ENCODE measurements at places on chromosomes 13 and 19. TPM values are rescaled to one million over a fixed set of nuclear protein-coding genes. Genes with fewer than 3 reads are reported as not detected.

- no peak for DNase-seq
Measured at GRCh38 chr19:18432275-18433014, 5.5 kb downstream of the ISYNA1 start.

DNA sequence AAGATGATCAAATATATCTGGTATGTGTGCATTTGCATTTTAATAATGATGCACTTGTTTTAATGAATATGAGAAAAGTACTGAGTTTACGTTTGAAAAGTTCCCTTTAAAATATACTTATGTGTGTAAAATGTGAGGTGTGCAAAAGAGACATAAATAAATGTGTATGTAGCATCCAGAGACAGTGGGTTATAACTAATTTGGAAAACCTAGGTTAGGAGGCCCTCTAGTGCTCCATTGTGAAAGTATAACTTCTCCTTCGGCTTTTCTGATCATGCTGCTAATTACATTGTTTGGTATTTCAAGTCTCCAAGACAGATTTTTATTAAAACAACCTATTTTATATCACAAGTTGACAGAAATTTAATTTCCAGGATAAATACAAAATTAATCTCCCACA, 30.1 kb downstream of the SCEL start:
- peak; percentile 88 for DNase-seq

DNA sequence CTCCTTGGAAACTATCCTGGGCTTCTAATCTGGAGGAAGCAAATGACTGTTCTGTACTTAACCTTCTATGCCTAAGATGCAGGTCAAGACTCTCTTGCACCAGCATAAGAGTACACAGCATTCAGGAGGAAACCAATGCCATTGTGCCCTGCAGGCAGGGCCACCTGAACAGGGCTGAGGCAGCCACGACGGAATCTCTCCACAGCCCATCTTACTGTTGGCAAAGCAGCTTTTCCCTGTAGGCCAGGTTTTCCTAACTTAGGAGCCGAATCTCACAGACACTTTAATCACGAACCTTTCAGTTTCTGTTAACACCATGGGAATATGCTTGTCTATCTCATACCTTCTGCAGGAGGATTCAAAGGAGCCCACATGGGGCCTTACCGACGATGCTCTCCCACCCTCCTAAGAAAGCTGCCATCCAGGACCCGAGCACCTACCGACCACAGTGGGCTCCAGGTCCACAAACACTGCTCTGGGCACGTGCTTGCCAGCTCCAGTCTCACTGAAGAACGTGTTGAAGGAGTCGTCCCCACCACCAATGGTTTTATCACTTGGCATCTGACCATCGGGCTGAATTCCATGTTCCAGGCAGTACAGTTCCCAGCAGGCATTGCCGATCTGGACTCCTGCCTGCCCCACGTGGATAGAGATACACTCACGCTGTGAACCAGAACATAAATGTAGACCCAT, 2.6 kb downstream of the TUBA3C start:
- DNase-seq = no peak

GRCh38 chr13:114004420-114005205, 30.7 kb upstream of the C13orf46 start:
- DNase-seq = peak; percentile 65

DNA sequence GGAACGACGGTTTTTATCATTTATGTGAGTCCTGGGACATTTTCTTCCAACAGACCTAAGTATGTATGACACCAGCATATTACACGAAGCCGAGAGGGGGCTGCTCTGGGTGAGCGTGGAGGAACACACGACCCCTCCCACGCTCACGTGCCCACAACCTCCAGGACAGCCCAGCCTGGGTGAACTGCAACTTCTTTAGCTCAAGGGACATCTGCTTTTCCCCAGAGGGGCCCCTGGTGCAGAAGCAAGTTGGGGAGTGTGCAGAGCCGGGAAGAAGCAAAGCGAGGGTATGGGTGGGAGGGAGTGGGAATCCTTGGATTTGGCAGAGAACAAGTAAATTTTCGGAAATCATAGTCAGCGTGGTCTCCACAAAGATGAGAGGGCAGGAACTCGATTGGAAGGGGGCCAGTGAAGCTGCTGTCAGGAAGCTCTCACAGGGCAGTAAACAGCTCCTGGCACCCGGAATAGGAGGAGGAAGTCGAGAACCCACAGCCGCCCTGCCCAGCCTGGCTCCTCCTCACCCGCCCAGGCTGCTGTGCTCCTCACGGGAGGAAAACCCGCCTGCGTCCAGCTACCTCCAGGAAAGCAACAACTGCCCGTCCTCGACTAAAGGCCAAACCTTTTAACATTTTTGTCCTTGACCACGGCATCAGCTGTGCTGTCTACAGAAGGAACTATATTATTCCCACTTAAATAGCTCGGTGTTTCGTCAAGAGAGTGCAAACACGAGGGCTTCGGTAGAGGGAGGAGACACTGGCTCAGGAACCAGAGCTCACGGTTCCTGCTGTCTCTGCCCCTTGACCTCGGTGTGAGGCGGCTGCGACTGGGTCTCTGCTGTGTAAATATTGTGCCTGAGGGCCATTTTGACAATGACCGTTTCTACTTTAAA, 17.2 kb upstream of the CFAP97D2 start:
- peak; percentile 65 for DNase-seq

DNA sequence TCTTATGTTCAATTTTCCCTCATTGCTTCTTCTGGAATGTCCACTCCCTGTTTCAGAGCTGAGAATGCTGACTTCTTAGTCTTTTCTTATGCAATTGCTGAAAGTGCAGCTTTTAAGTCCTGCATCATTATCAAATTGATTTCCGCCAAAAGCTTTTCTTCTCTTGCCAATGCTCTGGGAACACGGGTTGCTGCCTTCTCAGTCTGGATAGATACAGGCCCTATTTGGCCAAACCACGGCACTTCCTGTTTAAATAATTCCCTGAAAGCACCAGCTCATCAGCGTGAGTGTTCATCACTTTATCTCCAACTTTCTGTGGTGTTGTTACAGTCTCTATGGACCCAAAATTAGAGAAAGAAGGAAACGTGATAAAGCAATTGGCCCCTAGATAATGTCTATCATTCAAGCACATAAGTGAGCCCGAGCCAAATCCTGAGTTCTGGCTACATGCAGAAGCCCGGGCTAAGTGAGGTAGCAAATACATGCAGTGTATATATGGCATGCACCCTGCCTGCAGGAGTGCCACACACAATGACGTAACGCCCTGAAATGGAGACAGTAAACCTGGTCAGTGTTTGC, 85.7 kb downstream of the CYSLTR2 start:
- no peak for DNase-seq

DNA sequence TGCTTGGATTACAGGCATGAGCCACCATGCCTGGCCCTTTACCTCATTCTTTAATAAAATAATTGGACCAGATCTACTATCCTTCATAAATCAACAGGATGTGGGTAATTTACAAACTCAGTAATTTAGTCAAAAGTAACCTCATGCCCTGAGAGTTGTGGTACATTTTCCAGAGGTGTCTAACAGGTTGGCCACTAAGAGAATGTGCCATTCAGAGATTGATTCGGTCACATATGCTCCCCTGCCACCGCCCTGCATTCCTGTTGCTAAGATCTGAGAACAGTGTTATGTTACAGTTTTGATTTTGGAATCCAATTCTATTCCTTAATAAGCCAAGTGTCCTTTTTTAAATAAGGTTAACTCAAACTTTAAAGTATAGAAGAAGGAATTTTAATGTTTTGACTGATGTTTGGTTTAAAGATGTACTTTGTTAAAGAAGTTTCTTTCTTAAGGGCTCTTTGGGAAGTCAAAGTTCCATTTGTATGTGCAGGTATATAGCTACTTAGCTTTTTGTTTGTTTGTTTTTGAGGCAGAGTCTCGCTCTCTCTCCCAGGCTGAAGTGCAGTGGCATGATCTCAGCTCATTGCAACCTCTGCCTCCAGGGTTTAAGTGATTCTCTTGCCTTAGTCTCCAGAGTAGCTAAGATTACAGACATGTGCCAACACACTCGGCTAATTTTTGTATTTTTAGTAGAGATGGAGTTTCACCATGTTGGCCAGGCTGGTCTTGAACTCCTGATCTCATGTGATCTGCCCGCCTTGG, 29.2 kb downstream of the PHF11 start:
- peak; percentile 33 for DNase-seq

DNA sequence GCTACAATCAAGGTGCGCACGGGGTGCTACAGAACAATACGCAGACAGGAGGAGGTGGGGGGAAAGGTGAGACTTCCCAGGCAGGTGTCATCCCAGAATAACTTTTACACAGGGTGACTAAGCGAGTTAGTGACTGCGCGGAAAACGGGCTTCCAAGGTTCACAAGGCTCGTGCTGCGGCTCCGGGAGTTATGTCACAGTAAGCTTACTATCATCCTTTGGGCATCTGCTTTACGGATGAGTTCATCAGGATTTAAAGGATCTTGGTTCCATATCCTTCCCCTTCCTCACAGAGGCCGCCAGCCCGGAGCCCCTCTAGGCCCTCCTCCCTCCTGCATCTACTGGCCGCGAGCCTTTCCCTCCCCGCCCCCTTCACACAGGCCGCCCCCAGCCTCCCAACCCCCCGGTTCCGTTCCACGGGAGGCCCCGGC, 474 bp upstream of the IFT88 start:
- peak; percentile 94 for DNase-seq

- DNase-seq = no peak
Measured at GRCh38 chr13:111860231-111860552, 206.8 kb upstream of the SOX1 start.

DNA sequence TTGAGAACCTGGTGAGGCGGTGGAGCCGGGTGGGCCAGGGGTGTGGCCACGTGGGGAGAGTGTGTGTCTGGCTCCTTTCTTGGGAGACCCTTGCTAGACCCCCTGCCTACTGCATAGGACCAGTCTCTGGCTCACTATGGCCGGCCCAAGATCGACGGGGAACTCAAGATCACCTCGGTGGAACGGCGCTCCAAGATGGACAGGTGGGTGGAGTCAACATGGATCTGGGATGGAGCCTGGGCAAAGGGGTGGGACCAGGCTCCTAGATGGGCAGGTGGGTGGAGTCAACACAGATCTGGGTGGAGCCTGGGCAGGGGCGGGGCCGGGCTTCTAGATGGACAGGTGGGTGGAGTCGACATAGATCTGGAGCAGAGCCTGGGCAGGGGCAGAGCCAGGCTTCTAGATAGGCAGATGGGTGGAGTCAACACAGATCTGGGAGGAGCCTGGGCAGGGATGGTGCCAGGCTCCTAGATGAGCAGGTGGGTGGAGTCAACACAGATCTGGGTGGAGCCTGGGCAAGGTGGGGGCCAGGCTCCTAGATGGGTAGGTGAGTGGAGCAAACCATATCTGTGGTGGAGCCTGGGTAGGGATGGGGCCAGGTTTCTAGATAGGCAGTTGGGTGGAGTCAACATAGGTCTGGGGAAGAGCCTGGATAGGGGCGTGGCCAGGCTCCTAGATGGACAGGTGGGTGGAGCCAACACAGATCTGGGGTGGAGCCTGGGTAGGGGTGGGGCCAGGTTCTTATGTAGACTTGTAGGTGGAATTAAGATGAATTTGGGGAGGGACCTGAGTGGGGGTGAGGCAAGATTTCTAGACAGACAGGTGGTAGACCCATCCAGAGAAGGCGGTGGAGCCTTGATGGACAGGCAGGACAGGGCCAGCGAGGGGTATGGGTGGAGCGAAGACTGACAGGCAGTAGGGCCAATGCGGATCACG, 56.5 kb downstream of the VAV1 start:
- DNase-seq = peak; percentile 38

GRCh38 chr13:41487222-41487621, 29.9 kb downstream of the RGCC start:
- no peak for DNase-seq

- no peak for DNase-seq
Measured at GRCh38 chr13:102814025-102814607, 15.2 kb downstream of the BIVM start.

- no peak for DNase-seq
Measured at GRCh38 chr19:18662972-18663732, 20.3 kb upstream of the CRTC1 start.

- DNase-seq = no peak
Measured at GRCh38 chr13:66585669-66586203, 644.4 kb downstream of the PCDH9 start.

DNA sequence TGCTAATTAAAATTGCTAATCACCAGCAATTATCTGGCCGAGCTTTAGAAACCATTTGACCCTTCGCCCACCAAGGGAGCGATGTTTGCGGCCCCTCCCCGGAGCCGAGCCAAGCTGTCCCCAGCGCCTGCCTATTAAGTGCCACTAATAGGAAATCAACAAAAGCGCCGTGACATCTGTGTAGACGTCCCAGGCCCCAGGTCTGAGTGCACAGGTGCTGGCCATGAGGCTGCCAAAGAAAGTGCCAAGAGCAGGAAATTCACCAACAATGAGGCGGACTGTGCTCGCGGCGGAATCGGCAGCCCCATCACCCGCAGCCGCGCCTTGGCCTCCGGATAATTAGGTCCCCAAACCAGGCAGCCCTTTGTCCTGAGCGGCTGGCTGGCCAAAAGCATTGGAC, 44.5 kb upstream of the SPACA7 start:
- DNase-seq = no peak

GRCh38 chr13:85864963-85865530, 65.8 kb upstream of the SLITRK6 start:
- peak; percentile 74 for DNase-seq

DNA sequence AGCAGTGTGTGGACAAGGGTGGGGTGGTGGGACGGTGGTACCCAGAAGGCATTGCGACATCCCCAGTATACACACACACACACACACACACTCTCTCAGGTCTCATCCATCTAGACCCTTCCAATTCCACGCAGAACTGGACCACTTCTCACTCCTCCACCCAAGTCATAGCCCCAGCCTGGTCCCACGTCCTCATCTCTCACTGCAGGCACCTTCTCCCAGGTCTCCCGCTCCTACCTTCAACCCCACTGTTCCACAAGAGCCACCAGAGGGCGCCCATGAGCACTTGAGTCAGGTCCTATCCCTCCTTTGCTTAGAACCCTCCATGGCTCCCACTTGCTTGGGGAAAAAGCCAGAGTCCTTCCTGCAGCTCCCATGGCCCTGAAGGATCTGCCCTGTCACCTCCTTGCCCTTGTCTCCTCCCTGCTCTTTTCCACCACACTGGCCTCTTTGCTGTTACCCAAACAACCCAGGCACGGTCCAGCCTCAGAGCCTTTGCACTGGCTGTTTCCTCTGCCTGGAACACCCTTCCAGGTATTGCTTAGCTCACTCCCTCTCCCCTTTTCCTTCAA, 62.6 kb downstream of the IER2 start:
- DNase-seq = peak; percentile 66

- DNase-seq = no peak
Measured at GRCh38 chr19:48819366-48819816, 8.6 kb upstream of the BCAT2 start.

DNA sequence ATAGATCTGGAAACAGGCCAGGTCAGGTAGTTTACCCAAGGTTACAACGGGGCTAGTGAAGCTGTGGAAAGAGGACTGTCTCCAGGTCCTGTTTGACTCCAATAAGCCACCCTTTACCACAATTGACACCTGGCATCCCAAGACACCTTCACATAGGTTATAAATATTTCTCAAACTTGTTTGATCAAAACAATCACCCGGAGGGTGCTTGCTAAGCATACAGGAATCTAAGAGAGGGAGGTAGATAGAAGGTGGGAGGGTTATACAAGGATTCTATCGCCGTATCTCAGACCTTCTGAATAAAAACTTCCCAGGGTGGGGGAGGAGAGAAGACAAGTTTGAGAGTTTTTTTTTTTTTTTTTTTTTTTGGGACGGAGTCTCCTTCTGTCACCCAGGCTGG, 55.4 kb downstream of the MICU2 start:
- DNase-seq = no peak

GRCh38 chr13:26370553-26370952, 116.6 kb downstream of the CDK8 start:
- DNase-seq = no peak

Gene SMAD9
- total RNA-seq = 0.10 TPM

Gene MISP
- 211 TPM for total RNA-seq

Gene CIC
- 42.1 TPM for total RNA-seq

Gene CEACAM20
- not detected for total RNA-seq

Gene KIR3DL1
- not detected for total RNA-seq

Gene CEACAM4
- not detected for total RNA-seq

Gene ZNF865
- 9.1 TPM for total RNA-seq

Gene CDX2
- 4.1 TPM for total RNA-seq

Gene FBXO27
- total RNA-seq = not detected

Data from HT-29 (cell line).